ENCODE measurements at places on chromosomes 7 and 10.

GRCh38 chr7:120865191-120865981, 7.4 kb upstream of the TSPAN12 start:
- no peak for DNase-seq

DNA sequence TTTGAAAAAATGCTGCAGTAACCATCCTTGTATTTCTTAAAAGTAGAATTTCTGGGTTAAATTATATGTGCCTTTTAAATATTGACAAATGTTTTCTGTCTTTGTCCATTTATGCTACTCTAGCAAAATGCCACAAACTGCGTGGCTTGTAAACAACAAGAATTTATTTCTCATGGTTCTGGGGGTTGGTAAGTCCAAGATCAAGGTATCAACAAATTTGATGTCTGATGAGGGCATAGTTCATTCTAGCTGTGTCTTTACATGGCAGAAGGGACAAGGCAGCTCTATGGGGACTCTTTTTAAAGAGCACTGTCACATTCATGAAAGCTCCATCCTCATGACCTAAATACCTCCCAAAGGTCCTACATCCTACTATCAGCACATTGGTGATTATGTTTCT, 27.7 kb downstream of the ZNF277 start:
- DNase-seq: no peak

GRCh38 chr10:1685699-1686490, 51.4 kb downstream of the ADARB2 start:
- no peak for DNase-seq

DNA sequence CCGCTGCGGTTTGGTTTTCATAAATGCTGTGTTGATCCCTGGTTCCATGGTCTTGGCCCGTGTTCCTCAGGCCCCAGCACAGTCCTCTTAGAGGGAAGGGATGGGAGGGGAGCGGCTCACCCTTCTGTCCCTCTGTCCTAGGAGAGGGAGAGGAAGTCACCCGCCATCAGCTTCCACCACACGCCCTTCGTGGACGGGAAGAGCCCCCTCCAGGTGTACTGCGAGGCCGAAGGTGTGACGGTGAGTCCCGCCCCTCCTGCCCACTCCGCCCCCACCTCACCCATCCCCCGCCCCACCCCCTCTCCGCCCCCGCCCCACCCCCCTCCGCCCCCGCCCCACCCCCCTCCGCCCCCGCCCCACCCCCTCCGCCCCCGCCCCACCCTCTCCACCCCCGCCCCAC, 37.5 kb upstream of the DPYSL4 start:
- DNase-seq: no peak

DNA sequence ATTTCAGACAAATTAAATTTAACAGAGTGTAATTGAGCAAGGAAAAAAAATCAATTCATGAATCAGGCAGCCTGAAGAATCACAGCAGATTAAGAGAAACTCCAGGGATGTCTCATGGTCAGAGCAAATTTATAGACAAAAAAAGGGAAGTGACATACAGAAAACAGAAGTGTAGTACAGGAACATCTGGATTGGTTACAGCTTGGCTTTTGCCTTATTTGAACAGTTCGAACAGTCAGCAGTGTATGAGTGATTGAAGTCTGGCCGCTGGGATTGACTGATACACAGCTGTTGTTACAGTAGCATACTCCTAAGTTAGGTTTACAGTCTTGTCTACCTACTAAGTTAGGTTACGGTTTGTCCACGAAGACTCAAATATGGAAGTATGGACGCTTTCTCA, 255.3 kb downstream of the HPSE2 start:
- DNase-seq: no peak

- no peak for DNase-seq
These were observed 108.5 kb downstream of the RAB18 start for GRCh38 chr10:27612551-27613035.

- DNase-seq: no peak
These were observed 653.8 kb downstream of the LRMDA start for GRCh38 chr10:76085002-76085816.

GRCh38 chr7:84700563-84701370, 486.1 kb downstream of the SEMA3D start:
- DNase-seq: no peak

GRCh38 chr7:51029701-51030191, 247.1 kb upstream of the GRB10 start:
- no peak for DNase-seq

DNA sequence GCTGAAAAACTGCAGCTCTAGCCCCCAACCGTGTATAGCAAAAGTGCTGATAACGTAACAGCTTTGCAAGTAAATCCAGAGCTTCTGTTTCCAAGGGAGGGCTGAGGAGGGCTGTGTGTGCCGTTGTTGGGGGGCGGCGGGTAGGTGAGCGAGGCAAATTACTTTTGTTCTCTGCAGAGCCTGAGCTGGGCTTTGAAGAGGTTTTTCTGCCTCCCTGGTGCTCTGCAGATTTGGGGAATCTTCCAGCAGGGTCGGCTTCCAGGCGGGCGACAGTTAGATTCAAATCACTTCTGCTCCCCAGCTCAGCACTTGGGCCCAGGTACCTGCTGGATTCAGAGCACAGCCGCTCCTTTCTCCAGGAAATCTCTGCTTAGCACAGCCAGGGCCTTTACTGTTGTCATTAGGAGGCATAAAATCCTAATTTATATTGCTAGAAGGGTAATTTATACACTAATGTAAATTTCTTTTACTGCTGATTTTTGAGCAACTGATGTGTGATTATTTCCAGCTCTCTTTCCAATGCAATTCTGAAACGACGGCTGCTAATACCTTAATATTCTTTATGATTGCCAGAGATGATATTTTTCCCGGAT, 442.4 kb downstream of the TYW1 start:
- no peak for DNase-seq

- no peak for DNase-seq
These were observed 39.0 kb downstream of the CLEC2L start for GRCh38 chr7:139562491-139562890.

DNA sequence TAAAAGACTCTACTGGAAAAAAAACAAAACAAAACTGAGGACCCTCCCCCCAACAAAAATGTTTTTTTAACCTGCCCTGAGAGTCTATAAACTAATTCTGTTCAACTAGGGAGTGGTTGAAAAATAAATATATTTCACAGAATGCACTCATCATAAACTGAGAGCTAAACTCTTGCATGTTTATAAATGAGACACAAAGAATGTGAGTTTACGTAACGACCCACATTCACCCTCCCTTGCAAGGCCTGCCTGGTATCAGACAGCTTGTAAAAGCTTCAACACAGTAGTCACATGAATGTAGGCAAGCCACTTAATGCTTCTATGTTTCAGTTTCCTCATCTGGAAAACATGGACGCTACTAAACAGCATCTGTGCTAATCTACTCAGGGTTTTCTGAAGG, 50.3 kb downstream of the JAZF1 start:
- no peak for DNase-seq

DNA sequence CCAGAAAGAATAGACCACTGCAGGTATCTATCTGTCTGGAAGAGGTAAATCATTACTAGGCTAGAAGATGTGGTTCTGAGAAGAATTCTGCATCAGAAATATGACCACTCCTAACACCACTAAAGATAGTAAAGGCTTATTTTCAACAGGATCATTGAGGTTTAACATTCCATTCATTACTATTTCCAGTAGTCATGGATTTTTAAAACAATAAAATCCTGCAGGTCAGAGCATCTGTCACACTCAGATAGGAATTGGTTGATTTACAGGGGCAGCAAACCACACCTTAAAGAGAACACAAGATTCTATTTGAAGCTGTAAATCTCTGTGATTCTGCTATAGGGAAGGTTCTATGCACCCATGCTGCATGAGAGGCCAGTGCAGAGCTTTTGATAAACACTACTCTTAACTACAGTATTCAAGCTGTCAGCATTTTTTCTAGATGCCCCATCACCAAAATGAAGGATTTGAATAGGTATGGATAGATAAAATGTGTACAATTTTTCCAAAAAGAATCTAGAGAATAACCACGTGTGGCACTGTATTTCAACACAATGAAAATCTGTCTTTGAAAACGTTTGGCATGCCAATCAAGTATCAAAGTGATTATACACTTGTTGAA, 14.6 kb downstream of the LRRC17 start:
- DNase-seq: no peak

GRCh38 chr10:101231912-101232689, 2.8 kb upstream of the LBX1 start:
- no peak for DNase-seq

DNA sequence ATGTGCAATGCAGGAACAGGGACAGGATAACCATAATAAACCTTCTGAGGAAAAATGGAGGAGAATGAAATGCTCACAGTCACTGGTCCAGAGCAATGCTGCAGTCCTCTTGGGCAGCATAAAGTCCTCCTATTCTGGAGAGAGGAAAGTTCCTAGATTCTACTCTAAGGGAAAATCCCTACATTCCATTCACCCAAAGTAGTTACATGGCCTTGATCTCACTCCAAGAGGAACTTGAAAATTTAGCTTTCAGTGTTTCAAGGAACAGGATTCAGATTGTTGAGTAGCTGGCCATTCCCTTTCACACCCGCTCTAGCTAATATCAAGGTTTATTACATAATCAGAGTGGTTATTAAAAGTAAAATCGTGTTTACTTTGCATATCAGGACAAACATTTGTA, 168.3 kb downstream of the CHRM2 start:
- no peak for DNase-seq

DNA sequence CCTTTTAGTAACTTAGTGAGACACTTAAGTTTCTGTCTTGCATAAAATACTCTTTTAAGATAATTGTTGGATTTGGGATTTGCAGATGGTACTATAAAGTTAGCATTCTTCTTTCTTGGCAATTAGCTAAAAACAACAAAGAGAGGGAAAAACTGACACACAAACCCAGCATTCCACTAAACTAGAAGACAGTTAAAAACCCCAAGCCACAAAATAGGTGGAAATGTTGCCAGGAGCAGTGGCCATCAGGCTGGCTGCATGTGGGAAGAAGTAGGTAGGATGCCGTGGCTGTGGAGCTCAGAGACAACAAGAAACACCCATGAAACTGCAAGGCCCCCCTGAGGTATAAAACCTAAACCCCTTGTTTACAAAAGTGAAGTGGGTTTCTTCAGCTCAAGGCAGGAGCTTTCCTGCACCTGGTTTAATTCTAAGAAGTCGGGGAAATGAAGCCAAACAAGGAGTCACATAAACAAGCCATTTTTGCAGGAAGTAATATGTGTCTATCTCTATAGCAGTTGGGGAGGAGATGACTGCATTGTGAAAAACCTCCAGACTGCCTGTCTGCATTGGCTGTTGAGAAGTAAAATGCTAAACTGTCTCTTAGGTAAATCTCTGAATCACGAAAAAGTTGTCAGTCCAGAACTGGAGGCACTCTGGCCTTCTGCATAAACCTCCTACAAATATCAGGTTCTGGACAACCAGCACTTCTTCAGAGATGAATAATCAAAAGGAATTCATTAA, 9.5 kb downstream of the RAB18 start:
- no peak for DNase-seq
